H1 (cell line): ENCODE measurements at places on chromosomes 4 and X. TPM values are rescaled to one million over a fixed set of nuclear protein-coding genes. Genes with fewer than 3 reads are reported as not detected.
A peak's percentile ranks its signal among the peaks of the same experiment; 100 is the strongest.

DNA sequence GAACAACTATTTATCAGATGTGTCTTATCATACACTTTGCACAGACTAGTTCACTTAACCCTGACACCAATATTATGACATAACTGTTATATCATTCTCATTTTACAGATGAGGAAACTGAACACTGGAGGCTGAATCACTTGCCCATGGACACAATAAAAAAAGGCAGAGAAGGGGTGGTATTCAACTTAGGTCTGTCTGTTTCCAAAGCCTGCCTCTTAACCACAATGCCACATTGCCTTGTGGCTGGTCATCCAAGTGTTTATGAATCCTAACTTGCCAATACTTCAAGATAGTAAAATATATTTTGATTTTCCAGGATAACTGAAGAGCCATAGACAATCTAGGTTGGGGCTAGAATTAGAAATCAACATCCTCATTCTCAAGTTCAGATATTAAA, 327.8 kb downstream of the NR3C2 start:
- DNase-seq: no peak

DNA sequence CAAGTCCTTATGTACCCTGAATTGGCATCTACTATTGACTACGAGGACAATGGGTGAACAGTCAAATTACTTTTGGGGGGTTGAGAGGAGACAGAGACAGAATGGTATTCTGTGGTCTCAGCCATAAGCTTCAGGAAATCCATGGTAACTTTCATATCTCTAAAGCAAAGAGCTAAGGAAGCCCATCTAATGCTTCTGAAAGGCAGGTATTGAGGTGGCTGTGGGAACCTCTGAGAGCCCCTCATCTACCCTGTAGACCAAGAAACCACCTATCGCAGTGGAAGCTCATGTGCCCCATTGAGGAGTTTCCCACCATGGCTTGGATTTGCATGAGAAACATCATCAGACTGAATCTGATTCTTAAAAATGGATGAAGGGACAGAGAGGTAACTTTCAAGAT, 23.1 kb upstream of the BMP2K start:
- DNase-seq: no peak

DNA sequence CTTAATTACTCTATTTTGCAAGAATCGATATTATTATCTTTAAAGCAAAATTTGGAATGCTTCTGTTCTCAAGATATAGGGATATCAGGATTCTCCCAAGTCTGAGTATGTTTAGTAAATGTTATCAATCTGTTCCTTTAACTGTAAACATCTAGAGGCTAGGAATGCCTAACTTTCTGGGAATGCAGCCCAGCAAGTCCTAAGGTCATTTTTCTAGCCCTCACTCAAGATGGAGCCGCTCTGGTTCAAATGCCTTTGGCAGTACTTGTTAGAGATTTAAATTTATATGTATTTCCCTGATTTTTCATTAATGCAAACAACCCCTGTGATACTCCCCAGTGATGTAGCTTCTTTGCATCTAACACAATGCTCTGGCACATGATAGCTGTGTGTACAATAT, 623.8 kb upstream of the LCORL start:
- DNase-seq: no peak

DNA sequence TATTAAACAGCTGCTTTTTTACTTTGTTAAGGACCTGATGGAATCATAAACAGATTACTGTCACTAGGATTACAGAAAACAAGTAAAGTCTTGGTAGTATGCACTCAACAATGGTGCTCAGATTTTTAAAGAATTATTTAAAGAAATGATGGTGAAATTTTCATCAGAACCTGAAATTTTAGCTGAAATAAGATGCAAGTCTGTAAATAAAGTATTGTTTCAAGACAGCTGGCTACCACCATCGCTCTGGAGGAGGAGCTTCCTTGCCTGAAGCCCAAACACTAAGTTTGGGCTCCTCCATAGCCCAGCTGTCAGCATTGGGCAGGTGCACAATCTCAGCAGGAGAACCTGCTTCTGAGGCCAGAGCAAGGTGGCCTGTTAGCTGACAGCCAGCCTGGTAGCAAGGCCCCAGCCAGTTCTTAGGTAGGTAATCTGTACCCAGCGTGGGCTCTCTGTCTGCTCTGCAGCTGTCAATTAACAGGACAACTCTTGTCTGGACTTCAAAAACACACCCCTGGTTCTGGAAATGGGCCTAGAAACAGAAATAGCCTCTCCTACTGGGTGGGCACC, 4.6 kb downstream of the GAB1 start:
- no peak for DNase-seq

DNA sequence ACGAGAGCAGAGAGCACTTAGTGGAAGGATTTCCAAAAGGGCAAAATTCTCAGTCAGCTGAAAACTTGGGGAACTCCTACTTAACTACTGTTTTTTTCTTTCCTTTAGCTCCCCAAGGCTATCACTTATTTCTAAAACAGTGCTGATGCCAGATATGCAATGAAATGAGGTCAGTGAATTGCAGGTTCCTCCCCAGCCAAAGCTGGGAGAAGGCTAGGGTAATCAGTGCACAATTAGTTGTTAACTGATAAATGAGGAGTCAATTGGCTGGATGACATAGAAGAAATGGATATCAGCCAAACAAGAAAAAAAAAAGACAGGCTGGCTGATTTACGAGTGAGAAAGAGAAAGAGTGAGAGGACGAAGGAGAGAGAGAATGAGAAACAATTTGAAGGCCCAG, 195.6 kb downstream of the GPC3 start:
- no peak for DNase-seq

DNA sequence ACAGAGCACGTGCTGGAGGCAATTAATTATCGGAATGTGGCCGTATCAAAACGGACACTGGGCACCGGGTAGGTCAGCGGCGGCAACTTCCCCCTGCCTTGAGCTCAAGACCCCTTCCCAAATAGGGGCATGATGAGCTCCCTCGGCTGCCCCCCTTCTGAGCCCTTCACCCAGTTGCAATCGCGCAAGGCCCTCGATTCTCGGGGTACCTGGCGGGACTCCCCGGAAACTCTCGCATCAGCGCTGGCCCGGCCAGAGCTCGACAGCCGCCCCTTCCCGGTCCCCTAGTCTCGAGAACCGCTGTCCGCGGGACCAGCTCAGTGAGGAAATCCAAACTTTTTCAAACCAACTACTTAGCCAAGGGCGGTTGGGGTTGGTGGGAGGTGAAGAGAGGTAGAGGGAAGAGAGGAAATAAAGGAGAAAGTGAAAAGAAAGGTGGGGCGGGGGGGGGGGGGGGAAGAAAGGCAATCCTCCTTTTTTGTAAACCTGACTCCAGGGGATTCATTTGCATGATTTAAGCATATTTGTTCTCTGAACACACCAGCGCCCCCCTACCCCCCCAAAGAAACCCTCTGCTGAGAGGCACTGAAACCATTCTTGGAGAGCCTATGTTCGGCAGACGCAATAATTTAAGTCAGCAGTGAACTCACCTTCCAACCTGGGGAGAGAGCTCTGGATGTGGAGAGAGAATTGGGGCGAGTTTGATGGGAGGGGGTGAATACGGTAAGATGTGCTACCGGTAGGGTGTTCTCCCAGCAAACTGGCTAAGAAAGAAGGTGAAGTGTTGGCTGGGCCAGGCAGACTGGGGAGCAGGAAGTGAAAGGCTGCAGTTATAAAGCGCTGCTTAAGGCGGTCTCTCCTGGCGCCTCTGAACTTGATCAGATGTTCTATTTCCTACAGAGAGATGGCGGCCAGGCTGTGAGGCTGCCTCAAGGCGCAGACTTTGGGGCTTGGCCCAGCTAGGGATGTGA, 2.0 kb upstream of the ZIC3 start:
- DNase-seq: no peak

- DNase-seq: no peak
Measured at GRCh38 chr4:128354205-128354821, 66.7 kb upstream of the PGRMC2 start.

- DNase-seq: no peak
Measured at GRCh38 chrX:124190440-124190839, 142.0 kb upstream of the TEX13D start.

DNA sequence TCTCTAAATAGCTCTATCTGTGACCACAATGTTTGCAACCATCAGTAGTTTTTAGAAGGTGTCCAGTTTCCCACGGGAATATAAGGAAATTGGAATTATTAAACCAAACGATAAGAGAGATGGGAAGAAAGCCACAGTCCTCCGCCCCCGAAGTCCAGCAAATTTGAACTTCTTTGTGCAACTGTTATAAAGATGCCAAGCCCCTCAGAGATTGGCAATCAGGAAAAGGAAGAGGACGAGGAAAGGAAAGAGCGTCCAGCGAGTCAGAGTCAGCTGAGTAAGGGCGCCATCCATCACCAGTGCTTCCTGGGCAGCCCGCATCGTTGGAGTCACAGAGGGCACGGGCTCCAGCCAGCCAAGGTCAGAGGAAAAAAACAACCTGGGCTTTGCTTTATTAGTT, 35.7 kb downstream of the LDB2 start:
- DNase-seq: no peak

DNA sequence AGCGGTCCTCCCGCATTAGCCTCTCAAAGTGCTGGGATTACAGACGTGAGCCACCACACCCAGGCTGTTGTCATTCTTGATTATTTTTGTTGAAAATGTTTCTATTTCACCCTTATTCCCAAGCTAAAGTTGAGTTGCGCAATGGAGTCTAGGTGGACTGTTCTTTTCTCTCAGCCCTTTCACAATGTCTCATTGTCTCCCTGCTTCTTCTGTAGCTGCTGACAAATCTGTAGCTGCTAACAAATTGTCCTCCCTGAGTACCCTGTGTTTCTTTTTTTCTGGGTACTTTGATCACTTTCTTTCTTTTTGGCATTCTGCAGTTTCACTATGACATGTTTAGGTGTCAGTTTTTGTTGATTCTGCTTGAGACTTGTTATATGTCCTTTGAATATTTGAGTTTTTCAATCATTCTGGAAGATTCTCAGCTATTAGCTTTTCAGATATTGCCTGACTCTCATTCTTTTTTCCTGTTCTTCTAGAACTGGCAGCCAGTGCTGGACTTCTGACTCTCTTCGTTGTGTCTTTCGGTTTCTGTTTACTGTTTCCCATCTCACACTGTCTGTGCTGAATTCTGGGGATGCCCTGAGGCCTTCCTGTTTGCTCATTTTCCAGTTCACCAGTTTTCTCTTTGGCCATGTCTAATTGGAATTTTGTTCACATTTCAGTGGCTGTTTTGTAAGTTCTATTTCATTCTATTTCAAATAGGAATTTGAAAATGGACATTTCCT, 6.6 kb downstream of the ABCD1 start:
- DNase-seq: no peak

DNA sequence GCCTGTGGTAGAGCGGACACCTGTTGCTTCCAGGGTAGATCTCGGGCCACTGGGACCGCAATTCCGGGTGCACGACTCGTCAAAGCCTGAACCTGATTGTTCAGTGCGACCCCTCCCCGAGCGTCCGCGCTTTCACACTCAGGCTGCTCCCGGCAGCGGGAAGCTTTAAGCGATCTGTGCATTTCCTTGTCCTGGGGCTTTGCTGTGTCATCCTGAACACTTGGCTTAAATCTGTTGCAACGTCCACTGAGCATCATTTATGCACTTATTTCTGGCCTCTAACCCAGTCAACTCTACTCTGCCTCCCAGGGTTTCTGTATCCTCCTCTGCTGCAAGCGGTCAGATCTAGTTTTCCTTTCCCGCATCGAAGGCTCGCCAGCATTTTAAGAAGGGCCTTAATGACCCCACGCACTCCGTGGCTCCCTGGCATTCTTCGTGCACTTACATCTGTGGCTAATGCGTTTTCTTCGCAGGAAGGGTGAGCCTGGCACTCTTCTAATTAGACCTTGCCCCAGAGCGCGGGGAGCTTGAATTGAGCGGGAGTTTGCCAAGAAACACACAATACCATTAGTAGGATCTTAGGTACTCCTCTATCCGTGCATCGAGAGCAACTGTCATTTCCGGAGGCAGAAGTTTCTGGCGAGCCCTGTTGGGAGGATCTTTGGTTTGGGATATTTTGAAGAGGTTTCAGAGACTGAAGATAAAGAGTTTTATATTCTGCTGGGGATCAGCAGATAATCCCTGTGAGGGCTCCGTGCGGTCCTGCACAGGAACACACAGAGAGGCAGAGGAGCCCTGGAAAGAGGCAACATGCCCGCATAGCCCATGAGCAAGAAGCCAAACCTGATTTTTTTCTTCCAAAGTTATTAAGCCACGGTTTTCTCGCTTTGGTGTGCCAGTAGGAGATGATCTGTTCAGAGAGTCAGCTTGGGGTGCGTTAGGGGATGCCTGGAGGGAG, 654 bp upstream of the DDIT4L start:
- DNase-seq: peak; percentile 61

GRCh38 chr4:80073473-80074008, 512 bp upstream of the ANTXR2 start:
- DNase-seq: no peak

DNA sequence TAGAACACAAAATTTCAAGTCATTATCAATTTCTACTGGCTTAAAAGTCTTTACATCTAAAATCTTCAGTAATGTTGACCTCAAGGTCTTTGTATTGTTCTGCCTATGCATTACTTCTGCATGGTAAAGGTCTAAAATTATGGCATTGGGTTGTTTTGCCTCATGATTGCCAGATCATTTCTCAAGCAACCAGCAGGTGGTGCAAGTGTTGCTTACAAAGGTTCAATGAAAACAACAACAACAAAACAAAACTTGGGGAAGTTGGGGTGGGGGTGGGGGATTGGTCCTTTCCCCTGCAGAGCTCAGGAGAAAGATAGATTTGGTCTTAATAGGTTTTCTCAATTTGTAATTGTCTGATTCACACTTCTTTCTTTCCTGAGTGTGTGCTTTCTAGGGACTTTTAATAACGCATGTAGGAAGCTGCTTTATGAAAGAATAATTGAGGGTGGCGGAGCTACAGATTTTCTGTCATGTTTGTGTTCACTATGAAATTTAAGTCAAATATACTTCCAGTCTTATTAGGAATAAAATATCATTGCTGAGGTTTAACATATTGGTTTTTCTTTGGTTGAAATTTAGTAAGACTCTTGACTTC, 145.1 kb downstream of the COL4A5 start:
- DNase-seq: no peak

- DNase-seq: no peak
Measured at GRCh38 chr4:75729836-75730235, 5.5 kb downstream of the USO1 start.

- no peak for DNase-seq
Measured at GRCh38 chrX:30620980-30621618, 32.1 kb upstream of the GK start.

The NHSL2 gene
- total RNA-seq: 6.8 and 7.2 TPM in 2 replicates

The ALG13 gene
- total RNA-seq: 34.6 and 44.3 TPM in 2 replicates

The DCAF16 gene
- 55.7 and 57.9 TPM in 2 replicates for total RNA-seq

The ABCB7 gene
- total RNA-seq: 40.7 and 43.3 TPM in 2 replicates

The LNX1 gene
- total RNA-seq: 3.1 and 3.8 TPM in 2 replicates

The TIGD2 gene
- total RNA-seq: 5.7 and 5.9 TPM in 2 replicates

The CLCN4 gene
- 7.5 and 11.2 TPM in 2 replicates for total RNA-seq

The ODAM gene
- not detected in 2 replicates for total RNA-seq
